H7 (cell line): ENCODE measurements at places on chromosomes 4 and X.

GRCh38 chr4:129328162-129328561 is 232.2 kb downstream of the C4orf33 start:
- no peak for DNase-seq

GRCh38 chrX:136086521-136086920 is 60.8 kb upstream of the FHL1 start:
- DNase-seq, result no peak

GRCh38 chr4:130192787-130193186 is 1096.8 kb downstream of the C4orf33 start:
- no peak for DNase-seq

GRCh38 chr4:122865425-122865824 is 38.8 kb downstream of the FGF2 start:
- no peak for DNase-seq

- DNase-seq, result no peak
Observed at GRCh38 chr4:74661427-74662201, 132.7 kb downstream of the BTC start.

GRCh38 chr4:148998719-148999118 is 556.5 kb upstream of the NR3C2 start:
- peak; percentile 1 for DNase-seq

DNA sequence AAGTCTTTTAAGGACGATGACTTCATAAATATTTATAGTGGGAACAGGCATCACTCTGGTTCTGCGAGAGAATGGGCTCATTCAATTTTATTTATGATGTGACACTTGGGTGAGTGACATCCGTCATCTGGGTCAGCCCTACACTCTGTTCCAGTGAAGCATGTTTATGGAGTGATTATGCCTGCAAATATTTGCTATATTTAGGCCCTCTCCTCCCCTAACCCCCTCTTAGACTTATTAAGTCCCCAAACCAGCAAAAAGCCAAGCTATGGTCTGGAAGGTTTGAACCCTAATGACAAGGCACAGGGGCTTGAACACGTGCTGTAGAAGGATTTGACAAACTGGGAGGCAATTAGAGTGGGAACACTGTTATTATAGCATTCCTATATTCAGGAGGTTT is 55.9 kb downstream of the C4orf51 start:
- DNase-seq, result no peak

GRCh38 chr4:76205476-76205875 is 8.1 kb downstream of the SCARB2 start:
- no peak for DNase-seq

DNA sequence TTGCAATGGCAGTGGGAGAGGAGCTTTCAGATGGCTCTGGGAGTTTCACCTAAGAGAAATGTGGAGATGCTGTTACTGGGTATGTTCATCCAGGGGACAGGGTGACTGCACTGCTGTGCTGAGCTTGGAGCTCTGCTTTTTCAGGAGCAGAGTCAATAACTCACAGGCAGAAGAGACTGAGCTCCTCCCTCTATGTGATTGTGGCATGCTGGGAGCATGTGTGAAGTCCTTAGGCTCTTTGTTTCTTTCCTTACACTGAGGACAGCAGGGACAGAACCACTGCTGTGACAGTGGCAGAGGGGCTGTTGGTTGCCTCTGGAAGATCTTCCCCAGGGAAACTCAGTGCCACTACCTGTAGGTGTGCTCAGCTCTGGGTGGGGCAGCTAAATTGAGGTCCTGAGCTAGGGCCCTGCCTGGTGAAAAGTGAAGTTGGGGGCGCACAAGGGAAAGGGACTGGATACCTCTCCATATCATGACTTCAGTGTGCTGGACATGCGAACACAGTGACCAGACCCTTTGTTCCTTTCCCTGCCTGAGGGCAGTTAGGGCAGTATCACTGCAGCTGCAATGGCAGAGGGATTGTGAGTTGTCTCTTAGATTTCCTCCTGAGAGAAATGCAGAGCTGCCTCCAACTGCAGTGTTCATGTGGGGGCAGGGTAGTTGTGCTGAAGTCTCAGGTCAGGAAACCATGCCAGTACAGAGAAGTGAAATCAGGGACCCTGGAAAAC is 156.7 kb downstream of the TENT5D start:
- no peak for DNase-seq

DNA sequence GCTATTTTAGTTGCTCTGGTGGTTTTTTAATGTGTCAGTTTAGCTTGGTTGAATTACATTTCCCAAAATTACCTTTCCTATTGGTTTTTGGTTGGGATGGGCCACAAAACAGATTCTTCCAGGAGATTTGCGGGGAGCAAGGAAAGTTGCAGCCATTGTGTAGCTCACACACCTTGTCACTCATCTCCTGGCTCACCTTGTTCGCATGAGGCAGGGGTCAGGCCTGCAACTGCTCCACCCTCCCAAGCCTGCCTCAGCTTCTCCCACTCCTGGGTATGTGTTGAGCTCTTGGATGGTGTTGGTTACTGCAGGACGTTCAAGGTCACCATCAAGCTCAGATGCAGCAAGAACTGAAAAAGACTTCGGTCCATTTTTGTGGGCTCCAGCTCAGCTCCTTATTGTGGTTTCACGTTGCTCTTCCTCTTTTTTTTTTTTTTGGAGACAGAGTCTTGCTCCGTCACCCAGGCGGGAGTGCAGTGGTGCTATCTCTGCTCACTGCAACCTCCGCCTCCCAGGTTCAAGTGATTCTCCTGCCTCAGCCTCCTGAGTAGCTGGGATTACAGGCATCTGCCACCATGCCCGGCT is 95.6 kb upstream of the METTL14 start:
- DNase-seq, result no peak

DNA sequence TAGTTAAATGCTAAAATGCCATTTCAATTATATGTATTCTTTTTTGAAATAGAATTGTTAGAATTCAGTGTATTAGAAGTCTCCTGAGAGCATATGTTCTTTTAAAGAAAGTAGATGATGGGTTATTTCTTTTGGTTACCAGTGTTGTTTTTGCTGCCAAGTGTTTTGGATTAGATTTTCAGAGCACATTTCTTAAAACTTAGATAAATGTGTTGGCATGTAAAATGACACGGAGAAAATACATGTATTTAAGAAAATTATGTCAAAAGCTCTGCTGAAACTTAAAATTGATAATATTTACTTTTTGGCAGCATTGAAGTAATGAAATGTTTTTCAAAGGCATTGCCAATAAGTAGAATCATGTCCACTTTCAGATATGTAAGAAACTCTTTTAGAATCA is 379.7 kb downstream of the ADGRL3 start:
- no peak for DNase-seq

GRCh38 chr4:144547678-144548298 is 98.2 kb upstream of the HHIP start:
- no peak for DNase-seq

DNA sequence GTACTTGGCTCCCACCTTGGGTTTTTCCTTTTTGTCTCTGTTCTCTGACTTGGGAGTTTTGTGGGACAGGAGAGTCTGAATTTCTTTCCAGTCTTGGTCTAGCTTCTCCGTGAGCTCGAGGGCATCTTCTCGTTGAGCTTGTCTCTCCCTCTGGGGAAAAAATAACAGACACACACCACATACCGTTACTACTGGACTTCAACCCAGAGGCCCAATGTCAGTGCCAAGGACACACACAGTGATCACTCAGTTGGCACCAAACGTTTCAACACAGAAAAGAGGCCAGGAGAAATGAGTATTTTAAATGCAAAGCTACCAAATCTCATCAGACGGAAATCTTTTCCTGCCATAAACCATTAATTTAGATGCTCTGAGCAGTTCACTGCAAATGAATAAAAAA is 9.7 kb downstream of the NOP14 start:
- DNase-seq, result no peak

DNA sequence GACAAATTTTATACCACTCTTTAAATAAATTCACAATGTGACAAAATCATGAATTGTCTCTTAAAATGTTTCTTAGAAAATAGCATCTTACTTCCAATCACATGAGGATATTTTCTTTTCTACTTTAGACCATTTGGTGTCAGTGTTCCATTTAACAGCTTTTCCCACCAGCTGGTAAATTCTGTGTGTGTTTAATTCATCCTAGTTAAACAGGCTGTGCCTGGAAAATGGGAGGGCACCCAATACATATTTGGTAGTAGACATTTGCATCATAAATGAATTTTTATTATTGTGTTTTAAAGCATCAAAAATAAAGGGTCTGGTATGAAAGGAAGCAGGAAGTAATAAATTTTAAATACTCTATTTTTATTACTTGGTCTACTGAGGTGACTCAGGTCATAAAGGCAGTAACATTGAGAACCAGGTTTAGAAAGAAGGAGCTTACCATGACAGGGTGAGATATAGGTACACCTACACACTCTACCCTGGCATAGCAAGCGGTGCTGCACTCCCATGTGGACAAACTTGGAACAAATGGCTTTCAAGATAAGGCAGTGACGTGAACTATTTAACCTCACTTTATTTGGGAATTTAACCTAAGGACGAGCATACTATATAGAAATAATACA is 344.5 kb downstream of the BMPR1B start:
- no peak for DNase-seq

DNA sequence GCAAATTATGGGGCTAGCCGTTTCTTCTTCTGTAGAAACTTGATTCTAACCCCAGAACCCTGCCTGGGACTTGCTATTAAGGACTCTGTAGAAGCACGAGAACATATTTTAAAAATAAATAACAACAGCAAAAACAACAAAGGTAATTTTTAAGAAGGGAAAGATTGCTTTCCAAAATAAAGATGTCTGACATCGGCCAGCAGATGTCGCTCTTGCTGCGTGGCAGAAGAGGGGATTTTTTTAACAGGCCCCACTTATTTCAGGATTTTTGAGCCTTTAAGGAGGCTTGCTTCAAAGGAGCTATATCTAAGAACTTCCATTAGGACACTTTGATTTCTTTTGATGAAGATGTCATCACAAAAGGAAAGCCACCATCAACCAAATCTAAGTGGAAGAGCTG is 62.8 kb upstream of the EGFL6 start:
- peak; percentile 76 for DNase-seq

- no peak for DNase-seq
Observed at GRCh38 chr4:33171873-33172525, 2451.8 kb downstream of the PCDH7 start.

- DNase-seq, result peak; percentile 68
Observed at GRCh38 chr4:153488006-153488891, 22.1 kb downstream of the TMEM131L start.

DNA sequence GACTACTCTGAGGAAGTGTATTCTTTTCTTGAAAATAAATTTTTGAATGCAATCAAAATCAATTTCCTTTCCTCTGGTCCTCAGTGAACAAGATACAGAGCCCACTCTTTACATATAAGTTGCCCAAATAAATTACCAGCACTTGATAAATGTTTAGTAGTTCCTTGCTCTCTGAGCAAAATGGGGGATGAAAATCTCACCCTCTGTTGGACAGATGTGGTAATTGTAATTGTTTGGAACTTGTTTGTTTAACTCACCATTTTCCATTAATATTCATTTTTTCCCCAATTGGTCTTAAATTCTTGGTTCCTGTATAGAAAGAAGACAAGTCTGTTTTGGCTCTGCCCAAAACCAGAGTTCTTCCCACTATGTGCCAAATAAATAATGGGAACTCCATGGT is 146.3 kb downstream of the LDB2 start:
- DNase-seq, result no peak

GRCh38 chr4:36208893-36209473 is 35.3 kb downstream of the ARAP2 start:
- no peak for DNase-seq

DNA sequence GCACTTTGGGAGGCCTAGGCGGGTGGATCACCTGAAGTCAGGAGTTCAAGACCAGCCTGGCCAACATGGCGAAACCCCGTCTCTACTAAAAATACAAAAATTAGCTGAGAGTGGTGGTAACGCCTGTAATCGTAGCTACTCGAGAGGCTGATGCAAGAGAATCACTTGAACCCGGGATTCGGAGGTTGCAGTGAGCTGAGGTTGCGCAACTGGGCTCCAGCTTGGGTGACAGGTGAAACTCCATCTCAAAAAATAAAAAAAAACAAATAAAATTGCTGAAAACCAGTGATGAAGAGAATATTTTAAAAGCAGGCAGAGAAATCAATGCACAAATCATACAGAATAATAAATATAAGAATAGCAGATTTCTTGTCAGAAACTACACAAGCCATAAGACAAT is 129.3 kb downstream of the SLIT2 start:
- no peak for DNase-seq

DNA sequence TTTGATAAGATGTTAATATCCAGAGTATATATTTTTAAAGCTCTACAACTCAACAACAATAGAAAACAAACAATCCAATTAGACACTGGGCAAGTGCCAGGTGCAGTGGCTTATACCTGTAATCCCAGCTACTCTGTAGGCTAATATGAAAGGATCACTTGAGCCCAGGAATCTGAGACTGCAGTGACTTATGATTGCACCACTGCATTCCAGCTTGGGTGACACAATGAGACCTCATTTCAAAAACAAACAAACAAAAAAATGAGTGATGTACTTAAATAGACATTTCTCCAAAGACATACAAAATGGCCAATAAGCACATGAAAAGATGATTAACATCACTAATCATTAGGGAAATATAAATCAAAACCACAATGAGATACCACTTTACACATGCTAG is 356.8 kb upstream of the PCDH10 start:
- DNase-seq, result no peak

DNA sequence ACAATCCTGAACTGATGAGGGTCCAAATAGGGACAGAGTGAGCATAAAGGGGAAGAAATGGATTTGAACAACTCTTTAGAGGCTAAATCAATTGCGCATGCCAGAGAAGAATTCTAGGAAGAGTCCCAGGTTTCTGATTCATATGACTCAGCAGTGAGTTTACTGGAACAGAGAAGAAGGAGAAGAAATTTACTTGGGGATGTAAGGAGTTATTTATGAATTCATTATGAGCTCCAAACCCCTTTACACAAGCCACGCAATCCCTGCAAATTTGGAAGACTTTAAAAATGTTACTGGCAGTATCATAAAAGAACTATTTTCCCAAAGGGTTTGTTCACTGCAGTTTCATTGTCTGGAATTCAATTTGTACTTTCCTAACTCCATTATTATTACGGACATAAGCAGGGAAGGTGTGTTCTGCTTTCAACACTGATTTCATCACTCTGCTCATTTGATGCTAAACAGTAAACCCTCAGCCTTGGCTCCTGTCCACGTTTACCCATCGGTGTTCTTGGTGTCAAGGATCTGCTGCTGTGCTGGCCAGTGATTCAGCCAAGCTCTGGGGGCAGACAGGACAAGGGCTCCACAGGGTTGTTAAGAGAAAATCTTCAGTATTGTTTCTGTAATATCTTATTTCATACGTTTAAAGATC is 273.7 kb downstream of the HNRNPD start:
- DNase-seq, result no peak

- no peak for DNase-seq
Observed at GRCh38 chr4:53695540-53696463, 104.5 kb upstream of the LNX1 start.

- DNase-seq, result no peak
Observed at GRCh38 chrX:19864736-19865135, 22.7 kb downstream of the SH3KBP1 start.

- DNase-seq, result no peak
Observed at GRCh38 chr4:36006226-36006625, 238.1 kb downstream of the ARAP2 start.

- no peak for DNase-seq
Observed at GRCh38 chr4:155675709-155676429, 9.2 kb downstream of the GUCY1A1 start.
